ENCODE measurements at places on chromosomes 7 and 10.
A peak's percentile ranks its signal among the peaks of the same experiment; 100 is the strongest.

- DNase-seq: no peak
These were observed 986 bp upstream of the PDGFA start for GRCh38 chr7:520503-521161.

- DNase-seq: no peak
These were observed 3.1 kb downstream of the NKX2-3 start for GRCh38 chr10:99535764-99536337.

- no peak for DNase-seq
These were observed 127.0 kb downstream of the LYZL1 start for GRCh38 chr10:29415876-29416275.

- no peak for DNase-seq
These were observed 125.3 kb upstream of the STARD3NL start for GRCh38 chr7:38052786-38053185.

DNA sequence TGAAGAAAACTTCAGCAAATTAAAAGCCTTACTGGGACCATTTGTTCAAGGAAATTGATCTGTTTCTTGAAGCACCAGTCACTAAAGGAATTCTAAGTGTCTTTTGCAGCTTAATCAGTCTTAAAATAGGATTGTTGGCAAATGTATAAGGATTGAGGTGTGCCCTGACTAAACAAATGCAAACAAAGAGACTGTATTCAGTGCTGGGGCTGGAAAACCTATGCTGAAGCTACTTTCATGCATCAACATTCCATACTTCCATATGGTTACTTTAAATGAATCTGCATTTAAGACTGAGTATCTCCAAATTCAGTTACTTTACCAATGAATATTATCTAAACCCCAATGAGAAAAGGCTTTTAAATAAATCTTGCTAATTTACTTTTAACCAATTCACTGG is 183.3 kb downstream of the ELAPOR2 start:
- DNase-seq: no peak

DNA sequence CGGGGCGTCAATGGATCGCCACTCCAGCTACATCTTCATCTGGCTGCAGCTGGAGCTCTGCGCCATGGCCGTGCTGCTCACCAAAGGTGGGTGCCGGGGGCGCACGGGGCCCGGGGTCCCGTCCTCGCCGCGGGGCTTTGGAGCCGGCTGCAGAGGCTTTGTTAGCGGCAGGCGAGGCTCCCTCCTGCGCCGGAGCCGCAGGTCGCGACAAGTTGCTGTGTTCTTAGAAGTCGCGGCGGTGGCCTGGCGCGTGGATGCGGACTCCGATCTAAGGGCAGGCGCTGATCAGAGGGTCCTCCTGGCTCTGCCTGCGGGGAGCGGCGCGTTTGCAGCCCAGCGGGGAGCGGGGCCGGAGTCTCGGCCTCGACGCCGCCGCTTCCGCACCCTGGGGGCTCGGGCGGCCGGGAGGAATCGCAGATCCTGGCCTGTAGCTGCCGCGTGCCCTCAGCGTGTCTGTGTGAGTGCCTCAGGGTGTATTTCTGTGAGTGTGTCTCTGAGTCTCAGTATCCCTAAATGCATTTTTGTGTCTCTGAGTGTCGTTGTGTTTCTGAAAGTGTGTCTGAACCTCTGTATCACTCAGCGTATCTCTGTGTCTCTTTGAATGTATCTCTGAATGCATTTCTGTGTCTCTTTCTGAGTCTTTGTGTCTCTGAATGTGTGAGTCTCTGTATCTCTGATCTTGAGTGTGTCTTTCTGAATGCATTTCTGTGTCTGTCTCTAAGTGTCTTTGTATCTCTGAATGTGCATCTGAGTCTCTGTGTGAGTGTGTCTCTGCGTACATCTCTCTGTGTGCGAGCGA is 766 bp downstream of the BAMBI start:
- DNase-seq: no peak

DNA sequence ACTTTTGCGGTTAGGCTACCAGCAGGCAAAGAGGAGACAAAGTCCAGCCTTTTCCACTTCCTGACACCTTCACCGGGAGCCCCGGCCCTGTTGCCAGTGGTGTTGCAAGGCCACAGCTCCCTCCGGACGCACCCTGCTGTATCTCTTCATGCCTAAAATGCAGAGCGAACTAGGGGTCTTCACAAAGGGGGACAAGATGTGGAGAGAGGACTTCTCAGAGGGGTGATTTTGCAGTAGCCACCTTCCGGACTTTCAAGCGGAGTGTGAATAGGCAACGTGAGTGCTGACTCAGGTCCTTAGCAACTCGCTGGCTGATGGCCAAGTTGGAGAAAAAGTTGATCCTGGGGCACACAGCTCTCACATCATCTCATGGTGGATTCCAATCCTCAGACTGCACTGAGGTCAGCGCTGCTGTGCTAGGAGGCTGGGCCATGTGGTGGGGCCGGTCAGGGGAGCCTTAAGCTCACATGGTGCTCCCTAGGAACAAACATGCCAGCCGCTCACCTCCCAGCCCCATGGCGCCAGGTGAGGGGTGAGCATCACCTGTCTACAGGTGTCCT is 166.3 kb downstream of the LCOR start:
- no peak for DNase-seq

DNA sequence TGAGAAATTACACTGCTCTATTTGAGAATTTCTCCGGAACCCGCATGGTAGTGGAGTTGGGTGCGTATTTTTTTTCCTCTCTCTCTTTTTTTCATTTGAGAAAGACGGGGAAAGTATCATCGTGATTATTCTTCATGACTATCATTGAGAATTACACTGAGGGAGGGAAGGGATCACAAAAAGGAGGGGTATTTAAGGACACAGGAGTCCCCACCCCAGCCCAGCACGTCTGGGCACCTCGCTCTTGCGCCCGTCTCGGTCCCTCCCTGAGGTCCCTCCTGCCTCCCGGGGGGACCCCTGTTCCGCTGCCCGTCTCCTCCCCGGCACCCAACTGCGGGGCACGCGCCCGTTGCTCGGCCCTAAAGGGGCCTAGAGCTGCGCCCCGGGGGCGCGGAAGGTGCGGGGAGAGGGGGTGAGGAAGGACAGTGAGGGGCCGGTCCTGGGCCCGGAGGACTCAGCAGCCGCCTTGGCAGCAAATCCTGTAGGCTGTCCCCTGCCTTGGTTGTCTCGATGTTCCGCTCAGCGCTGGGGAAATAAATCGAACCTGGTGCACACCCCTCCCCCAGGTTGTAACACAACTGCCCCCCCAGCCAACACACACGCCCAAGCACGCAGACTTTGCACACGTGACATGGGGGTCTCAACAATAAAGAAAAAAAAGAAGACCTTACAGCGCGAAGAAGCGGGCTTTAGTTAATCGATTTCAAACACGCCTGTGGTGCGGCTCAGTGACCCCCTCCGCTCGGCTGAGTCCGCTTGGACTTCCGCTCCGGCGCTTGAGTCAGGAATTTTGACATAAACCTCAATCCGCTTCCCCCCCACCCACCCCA is 18.6 kb upstream of the GATA3 start:
- DNase-seq: no peak

- DNase-seq: no peak
These were observed 145.8 kb downstream of the FRMD4A start for GRCh38 chr10:14184841-14185315.

DNA sequence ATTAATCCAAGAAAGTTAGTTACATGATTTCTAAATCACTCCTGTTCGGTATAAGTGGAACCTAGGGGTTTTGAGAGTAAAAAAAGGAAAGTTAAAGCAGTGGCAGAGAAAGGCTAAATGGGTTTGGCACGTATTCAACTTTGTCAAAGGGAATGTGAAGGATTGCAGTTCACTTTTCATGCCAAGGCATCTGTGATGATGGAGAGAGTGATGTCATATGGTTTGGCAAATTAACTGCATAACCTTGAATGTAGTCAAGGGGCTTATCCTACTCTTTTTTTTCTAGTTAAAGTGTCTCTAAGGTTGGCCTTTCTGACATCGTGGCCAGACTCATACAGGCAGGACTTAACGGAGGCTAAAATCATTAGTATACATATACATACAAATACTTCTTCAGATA is 277.8 kb downstream of the EXOC4 start:
- no peak for DNase-seq

- no peak for DNase-seq
These were observed 19.1 kb upstream of the PRF1 start for GRCh38 chr10:70621503-70622078.

DNA sequence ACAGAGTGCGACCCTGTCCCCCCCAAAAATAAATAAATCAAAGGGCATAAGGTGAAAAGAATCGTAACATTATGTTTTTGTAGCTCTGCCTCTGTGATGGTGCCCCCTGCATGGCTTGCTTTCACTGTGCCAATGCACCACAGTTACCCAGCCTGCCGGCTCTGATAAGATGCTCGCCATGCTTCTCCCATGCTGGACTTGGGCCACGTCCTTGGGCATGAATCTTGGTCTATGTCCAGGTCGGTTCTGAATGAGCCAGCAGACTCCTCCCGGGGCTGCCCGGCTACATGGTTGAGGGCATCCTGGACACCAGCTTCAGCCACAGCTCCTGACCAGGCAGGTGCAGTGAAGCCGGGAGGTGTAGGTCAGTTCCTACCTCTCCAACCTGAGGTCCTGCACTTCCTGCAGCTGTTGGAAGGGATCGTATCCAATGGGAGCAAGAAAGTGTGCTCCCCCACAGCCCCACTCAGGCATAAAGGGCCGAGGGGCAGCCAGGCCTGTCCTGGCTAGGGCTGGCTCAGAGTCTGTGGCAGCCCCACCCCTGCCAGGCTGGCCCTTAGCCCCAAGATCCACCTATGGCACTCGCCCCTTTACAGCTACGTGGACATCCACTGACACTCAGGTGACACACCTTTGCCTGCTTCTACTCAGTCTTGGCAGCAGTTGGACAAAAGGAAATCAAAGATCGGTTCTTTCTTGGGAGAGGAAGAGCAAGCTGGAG is 34.1 kb downstream of the CHST3 start:
- DNase-seq: no peak

DNA sequence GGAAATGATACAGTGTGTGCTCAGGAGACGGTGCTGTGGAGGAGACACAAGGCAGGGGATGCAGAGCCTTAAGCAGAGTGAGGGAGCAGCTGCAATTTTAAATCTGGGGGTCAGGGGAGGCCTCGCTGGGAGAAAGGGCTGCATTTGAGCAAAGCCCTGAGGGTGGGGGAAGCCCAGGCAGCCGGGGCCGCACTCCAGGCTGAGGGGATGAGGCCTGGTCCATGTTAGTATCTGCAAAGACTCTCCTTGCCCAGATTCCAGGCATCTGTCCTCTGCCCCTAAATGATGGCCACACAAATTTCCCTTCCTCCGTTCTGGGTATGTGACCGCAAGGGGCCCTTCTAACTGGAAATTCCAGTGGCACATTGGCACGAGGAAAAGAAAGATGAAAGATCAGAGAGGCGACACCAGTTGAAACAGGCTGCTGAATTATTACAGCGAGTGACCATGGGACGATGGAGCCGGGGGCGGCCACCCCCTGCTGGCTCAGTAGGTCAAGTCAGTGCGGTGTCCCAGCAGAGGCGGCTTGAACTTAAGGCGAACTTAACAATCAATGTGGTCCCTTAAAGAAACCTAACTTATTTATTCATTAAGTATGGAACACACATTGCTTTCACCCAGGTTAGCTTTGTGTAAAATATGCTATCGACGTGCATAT is 62.3 kb upstream of the KAT6B start:
- DNase-seq: no peak

GRCh38 chr7:4022265-4022664 is 659.8 kb upstream of the FOXK1 start:
- no peak for DNase-seq

- DNase-seq: no peak
These were observed 91.9 kb upstream of the JAZF1 start for GRCh38 chr7:28272461-28272877.

GRCh38 chr7:65731562-65732035 is 141.3 kb upstream of the VKORC1L1 start:
- DNase-seq: no peak

- DNase-seq: no peak
These were observed 56.3 kb downstream of the LRMDA start for GRCh38 chr10:75487755-75488125.

GRCh38 chr7:140672382-140673062 is at the start of gene ADCK2:
Gene ADCK2 (plus strand): TSS chr7:140672945. CDS start chr7:140673331, 386 bp downstream.
- DNase-seq: peak; percentile 17

GRCh38 chr7:51081270-51081890 is 235.2 kb downstream of the COBL start:
- no peak for DNase-seq

GRCh38 chr7:156401617-156402016 is 239.0 kb upstream of the RNF32 start:
- DNase-seq: no peak

- no peak for DNase-seq
These were observed 924.9 kb upstream of the ZNF722 start for GRCh38 chr7:63073736-63074135.

DNA sequence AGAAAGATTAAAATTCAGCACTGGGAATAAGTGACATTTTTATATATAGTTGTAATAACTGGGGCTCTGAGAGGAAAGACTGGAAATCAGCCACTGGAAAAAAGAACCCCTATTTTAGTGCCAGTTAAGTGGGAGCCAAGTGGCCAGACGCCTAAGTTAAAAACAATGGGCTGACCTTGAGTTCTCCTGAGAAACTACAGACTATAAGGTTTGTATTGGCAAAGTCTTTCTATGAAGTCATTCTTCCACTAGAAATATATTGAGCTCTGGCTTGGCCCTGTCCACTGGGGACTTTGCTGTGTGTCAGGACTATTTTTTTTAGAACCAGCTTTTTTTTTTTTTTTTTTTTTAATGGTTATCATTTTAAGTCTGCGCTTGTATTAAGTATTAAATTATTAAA is 210.6 kb upstream of the FZD8 start:
- no peak for DNase-seq

DNA sequence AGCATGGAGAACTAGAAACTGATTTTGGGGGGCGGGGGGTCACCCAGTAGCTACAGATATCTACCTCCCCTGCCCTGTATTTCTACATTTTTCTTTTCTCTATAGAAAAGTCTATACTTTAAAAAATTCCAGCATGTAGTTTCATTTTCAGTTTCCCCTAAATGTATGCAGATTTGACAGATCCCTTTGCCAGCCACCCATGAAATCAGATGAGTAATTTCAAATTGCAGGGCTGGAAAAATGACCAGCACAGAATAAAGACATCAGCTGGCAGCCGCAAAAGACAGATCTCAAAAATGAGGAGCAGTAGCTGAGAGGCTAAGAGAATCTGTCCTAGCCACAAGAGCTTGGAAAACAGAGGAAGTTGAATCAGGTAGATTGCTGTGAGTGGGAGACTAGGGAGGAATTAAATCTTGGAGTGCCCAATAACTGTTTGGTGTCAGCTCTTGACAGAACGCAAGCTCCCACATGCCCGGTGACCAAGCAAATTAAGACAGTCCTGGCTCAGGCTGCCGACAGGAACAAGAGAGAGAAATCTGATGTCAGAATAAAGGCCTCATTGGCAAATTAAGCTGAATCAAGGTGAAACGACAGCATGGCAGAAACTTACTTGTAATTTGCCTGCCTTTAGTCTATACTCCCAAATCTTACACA is 24.5 kb downstream of the ADRB1 start:
- DNase-seq: no peak

Data from stimulated activated CD8-positive, alpha-beta memory T cell treated with anti-CD3 and anti-CD28 coated beads, Interleukin-7, amount 100 ng/mL, for 1 hour (primary cell).